ENCODE measurements at places on chromosomes 1 and 21. TPM values are rescaled to one million over a fixed set of nuclear protein-coding genes. Genes with fewer than 3 reads are reported as not detected.

Gene LCE2C
- not detected for total RNA-seq

Gene HNRNPCL1
- total RNA-seq: not detected

Gene PRAMEF17
- not detected for total RNA-seq

Gene HSF2BP
- 1.5 TPM for total RNA-seq

Gene LIN28A
- total RNA-seq: not detected

Gene FLG2
- not detected for total RNA-seq

DNA sequence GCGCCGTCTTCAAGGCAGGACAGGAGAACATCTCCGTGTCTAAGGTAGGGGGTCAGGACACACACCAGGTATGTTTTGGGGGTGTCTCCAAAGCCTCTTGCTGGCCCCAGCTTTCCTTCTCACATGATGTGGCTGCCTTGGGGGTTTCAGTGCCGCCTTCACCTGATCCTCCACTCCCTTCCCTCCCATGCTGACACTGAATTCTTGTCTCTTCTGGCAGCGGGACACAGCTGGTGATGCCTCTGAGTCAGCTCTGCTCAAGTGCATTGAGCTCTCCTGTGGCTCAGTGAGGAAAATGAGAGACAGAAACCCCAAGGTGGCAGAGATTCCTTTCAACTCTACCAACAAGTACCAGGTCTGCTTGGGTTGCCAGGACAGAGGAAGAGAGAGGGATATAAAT lies 13.5 kb downstream of the ATP1A2 start:
- no peak for ATAC-seq

DNA sequence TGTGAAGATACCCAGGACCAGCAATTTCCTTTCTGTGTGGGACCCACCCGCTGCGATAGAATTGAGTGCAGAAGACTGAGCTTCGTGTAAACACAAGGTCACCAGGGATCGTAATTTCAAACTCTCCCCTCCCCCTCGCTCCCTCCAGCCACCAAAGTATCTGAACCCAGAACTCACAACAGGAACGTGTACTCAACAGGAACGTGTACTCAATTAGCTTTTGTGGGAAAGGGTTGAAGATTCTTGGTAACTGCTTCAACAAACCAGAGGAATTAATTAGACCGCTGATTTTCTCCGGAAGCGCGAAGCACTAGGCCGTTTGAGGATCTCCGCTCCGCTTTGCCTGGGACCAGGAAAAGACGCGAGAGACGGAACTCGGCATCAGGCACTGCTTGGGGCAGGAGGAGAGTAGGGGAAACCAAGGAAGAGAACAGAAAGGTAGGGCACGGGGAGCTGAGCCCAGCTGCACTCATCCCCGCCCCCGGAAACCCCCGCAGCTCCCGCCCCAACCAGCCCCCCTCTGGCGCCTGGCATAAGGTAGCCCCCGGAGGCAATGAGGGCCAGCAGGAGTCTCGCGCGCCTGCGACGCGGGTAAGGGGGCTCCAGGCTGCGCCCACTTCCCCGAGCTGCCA lies 453 bp downstream of the DRAM2 start:
- peak; percentile 68 for ATAC-seq

- peak; percentile 2 for ATAC-seq
These were observed at the start of gene POU3F1 for GRCh38 chr1:38046333-38046883. POU3F1 (minus strand) TSS chr1:38046793; CDS start chr1:38046743, 50 bp downstream.

- no peak for ATAC-seq
These were observed 26.6 kb downstream of the TTC39A start for GRCh38 chr1:51303751-51304251.

DNA sequence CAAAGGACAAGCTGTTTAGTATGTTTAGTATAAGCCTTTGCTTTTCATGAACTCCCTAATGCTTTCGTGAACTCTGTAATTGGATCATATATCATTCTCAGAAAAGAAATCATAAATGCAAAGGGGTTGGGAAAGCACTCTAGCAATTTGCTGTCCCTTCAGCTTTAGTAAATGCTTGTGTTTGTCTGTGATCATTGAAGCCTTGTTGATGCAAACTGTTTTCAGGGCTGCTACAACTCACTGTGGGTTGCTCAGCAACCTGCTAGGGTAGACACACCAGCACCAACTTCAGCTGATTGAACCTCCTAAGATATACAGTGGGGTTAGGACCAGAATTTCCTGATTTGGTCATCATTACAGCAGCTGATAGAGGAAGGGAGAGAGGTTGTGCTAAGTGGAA lies 95.0 kb downstream of the SGIP1 start:
- no peak for ATAC-seq

DNA sequence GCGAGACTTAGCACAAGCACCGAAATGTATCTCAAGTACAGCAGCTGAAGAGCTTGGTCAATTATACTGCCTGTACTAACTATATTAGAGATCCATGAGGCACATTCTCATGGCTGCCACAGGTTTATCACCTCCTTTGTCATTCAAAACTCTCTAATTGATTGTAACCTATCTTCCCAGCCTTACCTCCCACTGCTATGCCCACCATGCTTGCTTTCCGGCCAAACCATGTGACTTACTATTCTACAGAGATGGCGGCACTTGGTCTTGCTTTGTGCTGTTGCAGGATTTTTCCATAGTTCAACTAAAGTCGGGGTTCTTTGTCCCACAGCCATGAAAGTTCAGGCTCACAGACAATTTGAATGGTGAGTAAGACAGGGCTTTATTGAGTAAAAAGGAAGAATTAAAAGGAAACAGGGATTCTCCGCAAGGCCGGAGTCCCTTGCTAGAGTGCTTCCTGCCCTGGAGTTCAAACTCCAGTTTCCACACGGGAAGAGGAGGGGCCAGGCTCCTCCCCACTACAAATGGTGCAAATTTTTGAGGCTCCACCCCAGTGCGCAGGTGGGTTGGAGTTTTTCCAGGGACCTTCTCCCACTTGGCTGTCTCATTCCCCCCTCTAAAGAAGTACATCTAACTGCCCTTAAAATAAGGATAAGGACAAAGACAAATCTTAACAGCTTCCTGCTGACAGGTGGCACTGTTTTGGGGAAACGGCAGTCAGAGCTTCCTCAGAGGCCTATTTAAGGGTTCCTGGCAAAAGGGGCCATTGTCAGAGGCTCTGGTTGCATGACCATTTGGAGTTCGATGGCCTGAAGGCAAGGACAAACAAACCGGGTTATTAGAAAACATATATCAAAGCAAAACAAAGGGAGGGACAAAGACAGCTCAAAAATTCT lies 28.7 kb downstream of the FMO2 start:
- ATAC-seq: no peak
